ENCODE measurements at places on chromosomes 4 and X.

DNA sequence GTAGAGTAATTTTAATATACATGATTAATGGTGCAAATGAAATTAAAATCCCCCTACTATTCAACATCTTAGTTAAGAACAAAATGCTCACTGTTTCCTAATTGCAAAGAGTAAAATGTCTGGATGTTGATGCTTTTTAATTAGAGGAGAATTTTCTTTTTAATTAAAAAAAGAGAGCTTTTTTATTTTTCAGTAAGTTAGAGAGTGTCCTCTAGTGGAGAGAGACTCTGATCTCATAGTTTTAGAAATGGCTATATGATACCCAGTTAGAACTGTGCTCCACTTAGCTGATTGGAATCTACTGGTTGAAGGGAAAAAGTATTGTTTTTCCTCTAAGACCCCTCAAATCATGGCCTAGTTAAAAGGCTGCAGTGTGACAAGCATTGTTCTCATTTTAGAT, 312.0 kb upstream of the MAGEB2 start:
- no peak for DNase-seq

DNA sequence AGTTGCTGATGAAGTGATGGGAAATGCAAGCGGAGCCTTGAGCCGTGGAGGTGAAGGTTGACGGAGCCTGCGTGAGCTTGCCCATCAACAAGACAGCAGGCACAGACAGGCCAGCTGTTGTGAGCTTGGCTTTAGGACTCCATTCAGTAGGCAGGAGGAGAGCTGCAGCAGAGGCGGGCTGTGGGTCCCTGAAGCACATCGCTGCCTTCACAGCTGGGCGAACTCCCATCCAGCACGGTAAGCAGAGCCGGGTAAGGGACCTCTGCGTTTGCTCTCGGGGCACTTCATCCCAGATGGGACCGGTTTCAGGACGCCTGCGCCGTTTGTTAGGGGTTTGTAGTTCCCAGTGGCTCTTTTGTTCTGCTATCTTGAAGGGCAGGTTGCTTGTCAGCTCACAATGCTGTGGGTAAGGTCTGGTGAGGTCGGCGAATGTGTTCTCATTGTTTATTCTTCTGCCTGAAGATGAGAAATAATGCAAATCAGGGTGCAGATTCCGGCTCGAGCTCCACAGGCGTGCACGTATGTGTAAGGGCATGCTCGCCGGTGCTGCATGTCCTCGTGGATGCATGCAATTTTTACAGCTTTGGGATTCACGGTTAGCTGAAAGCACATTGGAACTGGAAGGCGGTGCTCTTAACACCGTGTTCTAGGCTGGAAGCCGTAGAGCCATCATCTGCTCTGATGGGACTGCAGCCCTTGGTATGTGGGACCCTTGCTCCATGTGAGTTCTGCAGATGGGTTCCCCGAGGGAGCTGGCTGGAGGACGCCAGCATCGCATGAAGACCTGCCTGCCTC, 54.6 kb upstream of the CLDN34 start:
- no peak for DNase-seq

- no peak for DNase-seq
Observed at GRCh38 chr4:109004418-109004817, 241.6 kb upstream of the ETNPPL start.

- DNase-seq: no peak
Observed at GRCh38 chr4:11039634-11040131, 355.1 kb upstream of the CLNK start.

Measured in stimulated activated naive CD4-positive, alpha-beta T cell (primary cell).